T-cell (primary cell): ENCODE measurements at places on chromosomes 11 and 22. TPM values are rescaled to one million over a fixed set of nuclear protein-coding genes. Genes with fewer than 3 reads are reported as not detected.

DNA sequence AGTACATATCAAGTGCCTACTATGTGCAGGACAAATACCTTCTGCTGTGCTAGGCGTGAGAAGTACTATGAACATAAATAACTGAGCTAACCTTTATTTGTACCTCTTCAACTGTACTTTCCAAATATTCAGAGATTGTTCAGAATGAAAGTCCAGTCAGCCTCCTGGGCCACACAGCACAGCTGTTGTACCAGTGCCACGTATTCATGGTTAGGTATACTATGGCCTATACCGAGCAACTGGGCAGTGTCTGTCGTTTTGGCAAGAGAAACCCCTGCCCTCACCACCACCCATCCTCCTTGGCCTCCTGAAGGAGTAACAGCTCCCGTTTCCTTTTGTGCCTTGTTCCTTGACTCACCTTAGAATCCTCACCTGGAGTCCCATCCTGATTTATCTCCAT, 53.0 kb downstream of the RASSF10 start:
- no peak for DNase-seq

DNA sequence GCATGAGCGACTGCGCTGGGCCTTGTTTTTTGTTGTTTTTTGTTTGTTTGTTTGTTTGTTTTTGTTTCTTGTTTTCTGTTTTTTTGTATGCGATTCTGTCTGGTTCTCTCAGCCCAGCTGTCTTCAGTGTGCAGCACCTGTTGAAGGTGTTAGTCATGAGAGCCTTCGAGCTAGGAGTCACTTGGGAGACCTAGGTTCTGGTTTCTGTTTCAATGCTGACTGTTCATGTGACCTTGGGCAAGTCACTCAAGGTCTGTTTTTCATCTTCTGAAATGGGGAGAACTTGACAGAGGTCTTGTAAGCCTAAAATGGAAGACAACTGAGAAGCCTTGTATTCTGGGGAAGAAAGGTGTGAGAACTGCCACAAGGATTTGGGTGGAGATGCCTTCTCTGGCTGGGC, 1.8 kb downstream of the DCPS start:
- DNase-seq: no peak

DNA sequence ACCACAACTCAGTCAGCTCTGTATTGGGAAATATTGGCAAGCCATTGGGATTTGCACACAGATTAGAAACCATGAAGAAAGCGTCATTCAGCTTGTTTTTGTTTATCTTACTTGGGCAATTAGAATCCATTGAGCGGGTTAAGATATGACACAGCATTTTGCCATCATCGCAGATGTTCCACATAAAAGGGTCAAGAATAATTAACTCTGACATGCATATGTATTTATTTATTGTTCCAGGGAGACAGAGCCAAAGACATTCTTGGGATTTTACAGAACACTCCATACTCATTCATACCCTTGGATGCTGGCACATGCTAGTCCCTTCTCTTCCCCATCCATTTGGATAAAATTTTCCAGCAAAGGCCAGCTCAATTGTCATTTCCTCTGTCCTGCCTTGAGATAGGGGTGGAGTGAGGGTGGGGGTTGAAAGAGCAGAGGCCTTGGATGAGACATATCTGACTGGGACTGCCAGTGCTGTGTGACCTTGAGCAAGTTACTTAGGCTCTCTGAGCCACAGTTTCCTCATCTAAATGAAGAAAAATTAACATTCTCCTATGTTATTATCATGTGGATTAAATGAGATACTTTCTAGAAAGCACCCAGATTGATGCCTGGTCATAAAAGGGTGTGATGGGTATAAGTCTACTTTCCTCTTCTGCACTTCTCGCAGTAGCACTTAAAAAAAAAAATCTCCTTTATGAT, 179.7 kb downstream of the RRAS2 start:
- DNase-seq: no peak

- no peak for DNase-seq
These were observed 53.2 kb downstream of the FAM76B start for GRCh38 chr11:95736355-95736754.

DNA sequence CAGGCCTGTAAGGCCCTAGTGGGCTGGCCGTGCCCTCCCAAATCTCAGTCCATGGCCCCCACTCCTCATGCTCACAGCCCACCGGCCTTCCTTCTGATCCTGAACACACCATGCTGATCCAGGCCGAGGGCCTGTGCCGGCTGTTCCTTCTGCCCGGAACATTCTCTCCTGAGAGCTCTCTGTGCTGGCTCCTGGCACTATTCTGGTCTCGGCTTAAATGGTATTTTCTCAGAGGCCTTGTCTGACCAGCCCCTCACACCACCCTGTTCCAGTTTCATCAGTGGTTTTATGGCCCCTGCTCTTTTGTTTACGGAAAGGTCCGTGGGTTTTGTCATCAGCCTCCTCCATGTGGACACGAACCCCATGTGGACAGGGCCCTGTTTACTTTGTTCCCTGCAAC, 22.0 kb downstream of the SPTBN2 start:
- DNase-seq: no peak

GRCh38 chr22:28142361-28142961, 223.4 kb upstream of the PITPNB start:
- DNase-seq: no peak

GRCh38 chr22:45670981-45671782, 452 bp upstream of the ATXN10 start:
- DNase-seq: no peak

- DNase-seq: no peak
These were observed at the start of gene LRP5 for GRCh38 chr11:68312117-68312779. Gene LRP5 (plus strand): TSS chr11:68312591. CDS start chr11:68312715, 124 bp downstream.

GRCh38 chr11:2583605-2583958, 116.2 kb downstream of the KCNQ1OT1 start:
- DNase-seq: peak; percentile 2

DNA sequence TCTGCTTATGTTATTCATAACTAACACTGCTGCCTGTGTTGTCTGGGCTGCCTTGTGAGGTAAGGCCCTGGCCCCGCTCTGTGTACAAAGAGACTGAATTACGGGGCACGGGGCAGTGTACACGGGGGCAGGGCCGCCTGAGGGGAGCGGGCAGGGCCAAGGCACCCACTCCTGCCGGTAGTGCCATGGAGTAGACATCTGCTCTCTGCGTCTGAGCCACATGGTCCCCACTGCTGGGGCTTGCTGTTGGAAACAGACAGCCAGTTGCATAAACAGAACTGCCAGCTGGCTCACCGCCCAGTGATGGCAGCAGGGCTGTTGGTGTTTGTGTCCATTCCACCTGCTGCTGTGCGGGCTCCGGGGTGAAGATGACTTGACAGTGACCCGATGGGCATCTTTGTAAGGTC, 19.8 kb downstream of the FAM118A start:
- DNase-seq: no peak

- no peak for DNase-seq
These were observed 80.3 kb downstream of the FBLN1 start for GRCh38 chr22:45582955-45583320.

DNA sequence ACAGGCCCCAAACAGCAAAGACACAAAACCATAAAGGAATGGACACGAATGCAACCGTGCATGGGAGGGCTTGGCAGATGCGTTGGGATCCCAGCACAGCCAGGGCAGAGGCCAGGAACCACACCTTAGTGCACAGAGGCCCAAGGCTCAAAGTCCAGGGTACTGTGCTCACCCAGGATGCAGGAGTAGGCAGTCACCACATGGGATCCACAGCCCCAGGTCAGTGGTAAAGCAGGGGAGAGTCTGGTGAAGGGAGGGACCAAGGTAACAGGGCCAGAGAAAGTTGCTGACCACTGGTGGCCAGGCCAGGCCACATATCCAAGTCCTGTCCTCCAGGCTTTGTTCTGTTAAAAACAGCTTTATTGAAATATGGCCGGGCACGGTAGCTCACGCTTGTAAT, 6.5 kb upstream of the CERK start:
- no peak for DNase-seq

DNA sequence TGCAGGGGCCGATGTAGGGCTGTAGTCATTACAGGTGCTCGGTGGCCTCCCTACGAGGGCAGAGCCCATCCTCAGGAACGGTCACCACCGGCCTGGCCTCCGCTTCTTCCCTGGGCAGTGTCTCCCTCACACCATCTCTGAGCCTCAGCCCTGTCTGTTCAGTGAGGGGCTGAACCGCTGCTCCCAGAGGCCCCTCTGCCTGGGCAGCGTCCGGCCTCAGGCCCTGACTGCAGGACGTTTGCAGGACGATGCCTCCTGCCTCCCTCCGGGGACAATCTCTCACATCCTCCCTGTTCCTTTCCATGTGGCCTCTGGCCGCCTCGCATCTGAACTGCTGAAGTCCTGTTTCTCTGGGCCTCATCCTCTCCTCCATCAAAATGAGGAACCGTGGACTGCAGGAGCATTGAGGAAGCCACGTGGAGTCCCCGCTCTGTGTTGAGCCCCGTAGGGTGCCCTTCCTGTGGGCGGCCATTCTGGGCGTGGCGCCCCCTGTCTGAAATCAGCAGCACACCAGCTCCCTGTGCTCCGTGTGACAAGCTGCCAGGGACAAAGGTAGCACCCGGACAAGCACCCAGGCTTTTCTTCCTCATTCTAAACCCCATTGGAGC, 933.5 kb downstream of the BRD1 start:
- no peak for DNase-seq

GRCh38 chr11:97641988-97642387, 1252.2 kb downstream of the JRKL start:
- no peak for DNase-seq

- no peak for DNase-seq
These were observed 14.6 kb downstream of the KCNJ1 start for GRCh38 chr11:128852327-128853023.

- DNase-seq: no peak
These were observed 85.6 kb downstream of the CACNG2 start for GRCh38 chr22:36617694-36618522.

DNA sequence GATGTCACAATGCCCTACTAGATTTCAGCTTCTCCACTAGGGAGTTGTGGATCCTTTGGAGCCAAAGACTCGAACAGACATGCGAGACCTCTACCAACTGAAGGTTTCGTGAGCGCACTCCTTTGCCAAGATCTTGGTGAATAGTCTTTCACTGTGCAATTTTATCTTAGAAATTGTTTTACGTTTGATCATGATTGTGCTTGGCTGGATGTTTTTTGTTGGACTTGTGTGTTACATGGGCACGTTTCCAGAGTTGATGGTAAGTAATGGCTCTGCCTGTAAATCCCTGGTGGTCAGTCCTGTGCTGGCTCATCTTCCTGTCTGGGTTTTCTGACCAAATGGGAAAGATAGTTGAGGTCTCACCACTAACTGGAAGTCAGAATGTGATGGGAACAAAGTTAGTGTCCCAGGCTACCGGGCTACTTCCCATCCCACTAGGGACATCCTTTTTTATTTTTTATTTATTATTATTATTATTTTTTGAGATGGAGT, at the start of gene MISFA:
Gene MISFA (plus strand): TSS at position 51 of the 492 bp plus-strand sequence. CDS start 140 bp downstream, at position 191.
- no peak for DNase-seq

DNA sequence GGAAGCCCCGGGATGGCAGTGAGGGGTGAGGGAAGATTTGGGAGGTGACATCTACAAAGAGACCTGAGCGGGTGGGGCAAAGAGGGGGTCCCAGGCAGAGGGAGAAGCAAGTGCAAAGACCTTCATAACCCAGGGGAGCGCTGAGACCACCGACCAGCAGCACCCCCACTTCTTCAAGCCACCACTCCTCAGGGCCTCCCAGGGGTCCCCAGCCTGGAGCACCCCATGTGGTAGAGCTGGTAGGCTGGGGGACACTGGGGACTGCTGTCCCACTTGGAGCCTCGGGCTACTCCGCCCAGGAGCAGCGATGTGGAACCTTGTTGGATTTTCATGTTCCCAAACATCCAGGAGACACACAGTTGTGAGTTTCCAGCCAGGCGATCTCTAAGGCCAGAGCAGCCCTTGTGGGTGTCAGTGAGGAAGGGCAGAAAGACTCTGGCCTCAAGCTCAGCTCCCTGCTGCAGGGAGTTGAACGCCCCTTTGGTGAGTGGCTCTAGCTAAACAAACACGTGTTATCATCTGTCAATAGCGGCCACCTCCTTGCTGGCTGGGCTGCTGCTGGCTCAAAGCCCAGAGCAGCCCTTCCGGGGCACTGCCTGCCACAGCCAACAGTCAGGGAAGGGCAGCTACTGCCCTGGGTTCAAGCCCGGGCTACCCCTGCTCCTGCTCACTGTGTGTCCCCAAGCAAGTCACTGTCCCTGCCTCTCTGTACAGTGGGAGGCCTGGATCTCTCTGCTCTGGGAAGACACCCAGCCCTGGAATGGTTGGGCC, 25.7 kb upstream of the CHKA start:
- no peak for DNase-seq

GRCh38 chr11:76207642-76208401, 1.5 kb upstream of the WNT11 start:
- DNase-seq: peak; percentile 73

GRCh38 chr11:61777234-61778090, 14.9 kb downstream of the TMEM258 start:
- no peak for DNase-seq

DNA sequence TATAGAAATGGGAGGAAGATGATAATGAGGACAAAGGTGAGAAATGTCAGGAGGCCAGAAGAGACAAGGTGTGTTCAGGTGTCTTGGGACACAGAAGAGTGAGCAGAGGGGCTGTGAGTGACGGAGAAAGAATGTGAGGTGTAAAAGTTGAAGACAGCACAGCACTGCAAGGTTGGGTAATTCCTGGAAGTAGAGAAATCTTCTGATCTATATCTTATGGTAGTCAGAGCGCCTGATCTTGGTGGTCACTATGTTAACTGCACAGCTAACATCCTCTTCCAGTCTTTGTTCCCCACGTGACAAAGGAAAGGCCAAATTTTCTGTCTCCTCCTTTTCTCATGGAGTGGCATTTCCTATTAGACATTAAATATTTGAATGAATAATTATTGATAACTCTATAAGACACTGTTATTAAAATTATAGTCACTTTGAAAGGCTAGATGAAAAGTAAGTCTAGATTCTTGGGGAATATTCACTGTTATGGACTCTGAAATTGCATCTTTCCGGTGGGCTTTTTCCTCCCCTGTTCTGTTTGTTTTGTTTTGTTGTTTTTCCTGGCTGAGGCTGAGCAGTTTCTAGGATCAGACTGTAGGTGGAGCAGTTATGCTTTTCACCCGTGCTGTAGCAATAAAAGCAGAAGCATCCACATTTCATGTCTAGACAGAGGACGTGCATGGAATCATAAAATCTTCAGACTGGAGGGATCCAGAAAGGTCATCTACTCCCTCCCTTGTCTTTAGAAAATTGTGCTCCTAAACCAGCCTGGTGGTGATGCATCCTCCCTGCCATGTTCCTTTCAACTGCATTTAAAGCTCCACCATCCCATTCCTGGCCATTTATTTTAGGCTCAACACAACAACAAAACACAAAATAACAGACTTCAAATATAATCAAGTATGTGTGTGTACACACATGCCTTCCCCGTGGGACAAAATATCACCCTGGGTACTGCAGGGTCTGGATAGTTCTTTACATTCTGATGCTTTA, 26.6 kb downstream of the SC5D start:
- DNase-seq: peak; percentile 20

GRCh38 chr11:77821349-77821851, 456 bp downstream of the AAMDC start:
- peak; percentile 10 for DNase-seq

GRCh38 chr11:102664001-102664752, 39.0 kb upstream of the MMP20 start:
- no peak for DNase-seq

KRTAP5-9 gene
- total RNA-seq: not detected

UPK3A gene
- not detected for total RNA-seq

SGSM1 gene
- total RNA-seq: 1.7 TPM

MFRP gene
- total RNA-seq: not detected

LUZP2 gene
- not detected for total RNA-seq

OR8H2 gene
- not detected for total RNA-seq

FBLN1 gene
- not detected for total RNA-seq

NUDT8 gene
- 1.5 TPM for total RNA-seq

OR51I2 gene
- total RNA-seq: not detected

SCN4B gene
- total RNA-seq: not detected

DLG2 gene
- 2.4 TPM for total RNA-seq

ASPHD2 gene
- total RNA-seq: 4.6 TPM

YPEL4 gene
- total RNA-seq: 1.8 TPM

FKBP2 gene
- 53.0 TPM for total RNA-seq
